ENCODE measurements at places on chromosomes 3 and 15.
A peak's percentile ranks its signal among the peaks of the same experiment; 100 is the strongest.

- H3K27me3 ChIP-seq = no peaks in the 10 kb centered on the region
- H3K4me1 ChIP-seq = peaks cover 4% of the 10 kb centered on the region
- H3K27ac ChIP-seq = no peak overlapping the region
These were observed 100.0 kb downstream of the MAGI1 start for GRCh38 chr3:65938676-65939075.

DNA sequence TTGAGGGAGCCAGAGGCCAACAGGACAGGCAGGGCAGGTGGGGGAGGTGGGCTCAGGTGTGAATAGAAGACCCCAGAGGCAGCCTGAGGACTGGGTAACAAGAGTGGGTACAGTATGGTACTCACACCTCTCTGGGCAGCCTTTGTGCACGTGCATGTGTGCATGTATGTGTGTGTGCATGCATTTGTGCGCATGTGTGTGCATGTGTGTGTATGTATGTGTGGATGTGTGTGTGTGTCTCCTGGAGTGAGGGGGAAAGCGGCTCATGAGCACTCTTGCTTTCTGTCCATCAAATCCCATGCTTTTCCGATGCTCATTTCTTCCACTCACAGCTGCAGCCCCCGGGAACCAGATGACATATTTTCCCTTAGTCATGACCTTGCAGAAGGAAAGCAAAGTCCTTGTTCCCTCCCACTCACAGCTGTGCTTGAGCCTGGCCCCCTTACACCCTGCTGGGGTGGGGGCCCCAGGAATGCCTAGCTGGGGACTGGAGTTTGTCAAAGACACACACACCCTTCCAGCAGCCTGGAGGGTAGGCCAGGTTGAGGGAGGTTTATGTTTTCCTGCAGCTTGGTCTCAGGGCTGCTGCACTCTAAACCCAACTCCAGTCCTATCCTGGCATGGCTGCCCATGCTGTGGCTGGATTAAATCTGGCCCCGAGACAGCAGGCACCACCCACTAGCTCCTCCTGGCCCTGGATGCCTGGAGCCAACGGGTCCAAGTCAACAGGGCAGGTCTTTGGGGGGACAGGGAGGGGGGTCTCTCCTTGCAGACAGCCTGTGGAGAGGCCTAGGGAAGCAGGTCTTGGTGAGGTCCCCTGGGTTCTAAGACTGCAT is 22.5 kb downstream of the CCDC33 start:
- H3K27me3 ChIP-seq = peaks cover 13% of the 10 kb centered on the region
- peak; percentile 25 for DNase-seq
- H3K36me3 ChIP-seq = no peaks in the 10 kb centered on the region
- H3K27ac ChIP-seq = no peak overlapping the region
- H3K4me1 ChIP-seq = peaks cover 3% of the 10 kb centered on the region

- H3K36me3 ChIP-seq = no peaks in the 10 kb centered on the region
- H3K4me3 ChIP-seq = no peak overlapping the region
- no peaks in the 10 kb centered on the region for H3K4me1 ChIP-seq
- DNase-seq = no peak
- no peak overlapping the region for H3K27ac ChIP-seq
- H3K27me3 ChIP-seq = no peaks in the 10 kb centered on the region
These were observed 105.4 kb upstream of the FHIT start for GRCh38 chr3:61356685-61357084.

- peaks cover 30% of the 10 kb centered on the region for H3K27me3 ChIP-seq
- DNase-seq = no peak
- H3K36me3 ChIP-seq = no peaks in the 10 kb centered on the region
- H3K4me1 ChIP-seq = no peaks in the 10 kb centered on the region
These were observed 3.3 kb upstream of the CNTN3 start for GRCh38 chr3:74617776-74618175.

GRCh38 chr3:150390087-150390486 is 18.0 kb upstream of the TSC22D2 start:
- no peaks in the 10 kb centered on the region for H3K27me3 ChIP-seq
- DNase-seq = no peak
- no peak overlapping the region for H3K27ac ChIP-seq
- H3K36me3 ChIP-seq = no peaks in the 10 kb centered on the region
- H3K4me3 ChIP-seq = no peak overlapping the region

- H3K27me3 ChIP-seq = no peaks in the 10 kb centered on the region
- no peaks in the 10 kb centered on the region for H3K36me3 ChIP-seq
- no peak overlapping the region for H3K27ac ChIP-seq
- DNase-seq = no peak
These were observed 6.1 kb upstream of the DUSP7 start for GRCh38 chr3:52062505-52062904.

DNA sequence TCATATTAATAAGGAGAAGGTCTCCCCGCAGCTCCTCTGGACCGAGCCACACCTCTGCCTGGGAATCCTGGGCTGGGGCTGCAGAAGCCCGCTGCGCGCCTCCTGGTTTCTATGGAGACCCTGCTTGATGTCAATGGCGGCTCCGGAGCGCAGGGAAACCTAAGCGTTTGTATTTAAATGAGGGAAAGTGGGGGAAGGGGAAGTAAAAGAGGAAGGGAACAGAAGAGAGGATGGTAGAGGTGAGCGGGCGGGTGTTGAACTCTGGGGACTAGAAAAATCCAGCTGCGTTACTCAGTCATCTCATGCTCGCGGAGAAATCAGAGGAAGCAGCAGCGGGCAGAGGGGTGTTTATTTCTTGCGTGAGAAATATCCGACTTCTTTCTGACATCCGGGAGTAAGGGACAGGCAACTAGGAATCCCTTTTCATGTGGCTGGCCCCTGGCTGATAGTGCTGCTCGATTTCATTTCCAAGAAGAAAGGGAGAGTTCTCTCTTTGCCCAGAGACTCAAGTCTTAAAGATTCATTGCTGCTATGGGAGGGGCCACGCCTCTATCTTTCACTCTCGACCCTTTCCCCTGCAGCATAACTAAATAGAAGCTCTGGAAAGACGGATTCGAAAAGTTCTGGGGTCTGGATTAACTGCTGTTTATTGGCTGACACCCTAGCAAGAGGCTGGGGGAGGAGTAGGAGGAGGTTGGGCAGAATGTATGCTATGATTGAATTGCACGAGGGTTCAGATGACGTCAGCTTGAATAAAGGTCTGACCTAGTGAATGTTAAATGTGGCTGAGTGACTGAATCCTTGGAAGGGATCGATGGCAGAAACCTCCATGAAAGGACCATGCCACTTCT is 110.5 kb upstream of the GAP43 start:
- peaks cover 8% of the 10 kb centered on the region for H3K27me3 ChIP-seq
- peak overlapping the region; percentile 31 for H3K4me3 ChIP-seq
- H3K36me3 ChIP-seq = no peaks in the 10 kb centered on the region
- no peaks in the 10 kb centered on the region for H3K4me1 ChIP-seq
- DNase-seq = peak; percentile 30

- H3K4me1 ChIP-seq = no peaks in the 10 kb centered on the region
- no peaks in the 10 kb centered on the region for H3K27me3 ChIP-seq
- no peak overlapping the region for H3K4me3 ChIP-seq
- H3K27ac ChIP-seq = no peak overlapping the region
These were observed 102.4 kb downstream of the MSL2 start for GRCh38 chr3:136093771-136094170.

DNA sequence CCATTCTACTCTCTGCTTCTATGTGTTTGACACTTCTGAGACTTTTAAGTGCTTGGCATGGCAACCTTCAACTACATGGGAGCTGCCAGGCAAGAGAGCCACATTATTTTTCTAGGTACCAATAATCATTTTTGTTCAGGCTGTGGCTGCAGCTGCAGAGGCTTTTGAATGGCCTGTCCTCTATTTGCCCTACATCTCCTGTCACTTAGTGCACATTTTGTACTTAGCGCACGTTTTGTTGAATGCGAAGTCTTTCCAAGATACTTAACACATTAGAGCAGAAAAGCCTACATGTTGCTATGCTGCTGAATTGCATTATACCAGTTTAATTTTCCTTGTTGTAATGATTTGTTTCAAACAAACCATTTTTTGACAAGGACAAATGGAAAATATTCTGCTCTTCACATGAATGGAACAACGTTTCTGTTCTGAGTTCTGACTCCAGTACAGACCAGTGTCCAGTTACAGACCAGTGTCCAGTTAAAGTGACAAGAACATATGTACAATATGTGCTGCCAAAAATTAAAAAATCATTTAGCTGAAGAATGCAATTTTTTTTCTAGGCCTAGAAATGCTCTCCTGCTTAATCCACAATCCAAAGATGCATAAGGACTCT is 113.9 kb downstream of the ABI3BP start:
- no peak overlapping the region for H3K27ac ChIP-seq
- H3K4me1 ChIP-seq = no peaks in the 10 kb centered on the region
- no peak for DNase-seq
- H3K36me3 ChIP-seq = no peaks in the 10 kb centered on the region
- H3K27me3 ChIP-seq = no peaks in the 10 kb centered on the region
- H3K4me3 ChIP-seq = no peak overlapping the region

All from large intestine (tissue), 12 donors.